Central memory CD8-positive, alpha-beta T cell (primary cell): ENCODE measurements at places on chromosomes 7 and 10.

GRCh38 chr10:97573672-97574071 is 1.1 kb downstream of the ANKRD2 start:
- DNase-seq: no peak

- DNase-seq: no peak
These were observed 144.2 kb downstream of the PRPF18 start for GRCh38 chr10:13730956-13731355.

DNA sequence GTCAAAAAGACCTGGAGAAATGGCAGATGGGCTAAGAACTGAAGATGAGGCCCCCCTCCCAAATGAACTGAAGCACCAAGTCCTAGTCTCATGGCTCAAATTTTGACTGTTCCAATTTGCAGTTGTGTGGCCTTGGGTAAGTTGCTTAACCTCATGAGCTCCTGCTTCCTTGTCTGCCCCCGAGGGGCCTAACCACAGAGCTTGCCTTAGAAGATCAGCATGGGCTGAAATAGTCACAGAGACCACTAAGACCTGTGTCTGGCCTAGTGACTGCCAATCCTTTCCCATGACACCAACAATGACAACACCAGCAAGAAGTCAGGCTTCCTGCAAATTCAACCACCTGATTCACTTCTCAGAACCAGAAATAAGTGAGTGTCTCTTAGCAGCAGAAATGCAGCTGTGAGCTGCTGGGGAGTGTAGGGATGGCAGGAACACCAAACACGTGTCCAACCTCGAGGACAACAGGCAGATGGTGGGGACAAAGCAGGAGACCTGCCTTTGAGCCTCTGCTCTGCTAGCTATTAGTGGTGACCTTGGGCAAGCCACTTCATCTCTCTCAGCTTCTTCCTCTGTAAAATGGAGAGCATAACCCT is 23.7 kb downstream of the CRHR2 start:
- DNase-seq: no peak

GRCh38 chr7:48085942-48086341 is 3.1 kb upstream of the UPP1 start:
- DNase-seq: no peak

DNA sequence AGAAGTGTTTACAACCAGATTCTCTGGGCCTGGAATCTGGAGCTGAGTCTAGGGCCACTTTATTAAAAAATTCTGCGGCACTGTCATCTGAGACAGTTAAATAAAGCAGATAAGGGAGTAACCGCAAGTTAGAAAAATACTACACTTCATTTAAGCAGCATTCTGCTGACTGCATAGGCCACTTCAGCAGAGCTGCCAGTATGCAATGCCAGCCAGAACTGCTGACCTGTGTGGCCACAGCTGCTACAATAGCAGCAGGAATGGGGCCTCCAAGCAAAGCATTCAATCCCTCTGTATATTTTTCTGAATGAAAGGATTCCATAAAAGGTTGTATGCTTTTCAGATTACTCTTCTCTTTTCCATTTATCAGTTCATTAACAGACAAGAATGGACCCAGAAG is 136.0 kb downstream of the COL28A1 start:
- no peak for DNase-seq

GRCh38 chr7:100745184-100745583 is 11.8 kb downstream of the ZAN start:
- no peak for DNase-seq

GRCh38 chr7:43700059-43700501 is 29.2 kb downstream of the COA1 start:
- DNase-seq: no peak

DNA sequence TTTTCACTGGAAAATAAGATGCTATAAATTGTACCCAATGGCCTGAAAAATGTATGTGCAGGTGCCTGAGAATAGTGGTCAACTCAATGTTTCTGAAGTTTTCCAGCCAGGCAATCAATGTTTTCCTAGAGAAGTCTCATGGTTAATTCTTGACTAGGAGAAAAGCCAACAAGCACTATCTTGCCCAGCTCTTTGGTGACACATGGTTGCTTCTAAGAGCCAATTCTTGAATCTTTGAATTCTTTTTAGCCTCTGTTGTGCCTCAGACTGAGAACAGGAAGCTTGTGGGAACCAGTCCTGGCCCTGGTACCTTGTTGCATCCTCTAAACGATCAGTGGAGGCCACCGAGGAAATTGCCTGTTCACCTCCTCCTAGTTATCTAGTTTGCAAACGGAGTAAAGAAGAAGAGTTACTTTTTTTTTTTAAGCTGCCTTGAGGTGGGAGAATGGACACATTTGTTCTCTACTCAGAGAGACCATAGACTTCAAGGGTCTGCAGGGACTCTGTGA is 144.0 kb upstream of the MKLN1 start:
- no peak for DNase-seq

DNA sequence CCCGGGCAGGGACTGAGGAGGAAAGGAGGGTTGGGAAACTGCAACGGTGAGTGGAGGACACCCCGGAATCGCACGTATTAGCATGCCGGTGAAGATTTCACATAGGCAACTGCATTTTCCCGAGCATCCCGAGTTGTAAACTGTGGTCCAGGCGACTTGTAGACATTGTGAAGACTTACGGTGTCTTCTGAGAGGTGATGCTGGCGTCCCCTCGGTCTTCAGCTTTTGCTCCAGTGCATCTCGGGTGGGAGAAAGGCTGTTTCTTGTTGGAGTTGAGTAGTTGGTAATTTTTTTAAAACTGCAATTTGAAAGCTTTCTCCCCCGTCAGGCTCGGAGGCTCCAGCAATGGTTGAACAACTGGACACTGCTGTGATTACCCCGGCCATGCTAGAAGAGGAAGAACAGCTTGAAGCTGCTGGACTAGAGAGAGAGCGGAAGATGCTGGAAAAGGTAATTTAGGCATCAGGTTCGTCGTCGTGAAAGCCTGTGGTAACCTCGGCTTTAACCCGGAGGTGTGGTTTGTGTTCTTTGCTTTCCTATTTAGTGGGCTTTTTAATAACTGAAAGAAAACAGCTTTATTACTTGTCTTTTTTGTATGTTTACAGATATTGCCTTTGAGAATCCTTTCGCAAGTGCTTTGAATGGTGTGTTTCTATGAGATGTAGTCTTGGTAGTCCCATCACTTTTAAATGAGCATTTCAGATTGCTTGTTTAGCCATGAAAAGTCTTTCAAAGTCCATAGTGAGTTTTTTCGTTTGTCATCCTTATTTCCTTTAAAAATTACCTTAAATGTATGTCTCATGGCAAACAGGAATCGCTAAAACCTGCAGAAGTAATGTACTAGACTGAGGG is 687 bp downstream of the HELLS start:
- no peak for DNase-seq

- DNase-seq: no peak
These were observed 31.8 kb downstream of the EPDR1 start for GRCh38 chr7:37952240-37952639.
